ENCODE measurements at places on chromosomes 11 and 22. TPM values are rescaled to one million over a fixed set of nuclear protein-coding genes. Genes with fewer than 3 reads are reported as not detected.

The C2CD2L gene
- 35.3 TPM for polyA plus RNA-seq

The CTR9 gene
- polyA plus RNA-seq = 34.1 TPM

The SLC37A2 gene
- 5.7 TPM for polyA plus RNA-seq

The RTN4RL2 gene
- polyA plus RNA-seq = 10.9 TPM

The NXPE4 gene
- 0.12 TPM for polyA plus RNA-seq

The IGLL5 gene
- not detected for polyA plus RNA-seq
